Small intestine (tissue), 16 donors: ENCODE measurements at places on chromosomes 2 and 18. TPM values are rescaled to one million over a fixed set of nuclear protein-coding genes. Genes with fewer than 3 reads are reported as not detected.

The SPP2 gene
- polyA plus RNA-seq = not detected

The IL36RN gene
- polyA plus RNA-seq = not detected

The VWA3B gene
- 0.51 TPM for polyA plus RNA-seq

The PGAP1 gene
- 17.8 TPM for polyA plus RNA-seq

The DSC1 gene
- not detected for polyA plus RNA-seq

DNA sequence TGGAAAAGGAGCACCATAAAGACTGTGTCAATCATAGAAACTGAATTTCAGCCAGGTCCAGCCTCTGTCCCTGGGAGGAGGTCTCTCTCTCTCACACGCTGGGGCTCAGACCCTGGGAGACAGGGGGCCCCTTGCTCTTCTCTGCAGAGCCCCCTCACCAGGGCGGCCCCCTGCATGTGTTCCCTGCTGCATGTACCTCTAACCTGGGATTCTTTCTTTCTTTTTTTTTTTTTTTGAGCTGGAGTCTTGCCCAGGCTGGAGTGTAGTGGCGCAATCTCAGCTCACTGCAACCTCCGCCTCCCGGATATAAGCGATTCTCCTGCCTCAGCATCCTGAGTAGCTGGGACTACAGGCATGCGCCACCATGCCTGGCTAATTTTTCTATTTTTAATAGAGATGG lies 46.5 kb downstream of the TPO start:
- DNase-seq = no peak
- H3K36me3 ChIP-seq = no peaks in the 10 kb centered on the region
- H3K4me1 ChIP-seq = no peaks in the 10 kb centered on the region
- no peaks in the 10 kb centered on the region for H3K27me3 ChIP-seq

DNA sequence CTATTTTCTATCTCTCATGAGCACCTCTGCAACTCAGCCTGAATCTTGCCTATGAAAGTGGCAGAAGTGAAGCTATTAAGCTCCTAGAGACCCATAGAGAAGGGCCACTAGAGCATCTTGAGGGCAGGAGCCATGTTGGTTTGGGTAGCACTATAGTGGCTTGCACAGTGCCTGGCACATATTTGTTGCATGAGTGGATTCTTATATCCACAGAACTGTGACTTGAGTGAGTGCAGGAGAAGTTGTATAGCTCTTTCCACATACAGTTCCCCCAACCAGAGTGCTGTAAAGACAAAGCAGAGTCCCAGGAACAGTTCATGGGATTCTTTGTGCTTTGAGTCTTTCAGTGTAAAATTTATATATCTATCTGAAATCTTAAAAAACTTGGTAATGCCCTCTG lies 205.5 kb upstream of the FOSL2 start:
- no peaks in the 10 kb centered on the region for H3K27me3 ChIP-seq
- H3K4me3 ChIP-seq = no peak overlapping the region
- H3K4me1 ChIP-seq = no peaks in the 10 kb centered on the region
- H3K27ac ChIP-seq = no peak overlapping the region

- no peak overlapping the region for H3K4me3 ChIP-seq
- H3K27ac ChIP-seq = no peak overlapping the region
- DNase-seq = no peak
- H3K4me1 ChIP-seq = no peaks in the 10 kb centered on the region
- H3K36me3 ChIP-seq = no peaks in the 10 kb centered on the region
Measured at GRCh38 chr18:68822926-68823325, 25.0 kb downstream of the CCDC102B start.

GRCh38 chr2:239554766-239555570 lies 154.1 kb upstream of the HDAC4 start:
- peaks cover 2% of the 10 kb centered on the region for H3K27me3 ChIP-seq
- no peaks in the 10 kb centered on the region for H3K36me3 ChIP-seq
- H3K4me3 ChIP-seq = no peak overlapping the region
- H3K27ac ChIP-seq = no peak overlapping the region

DNA sequence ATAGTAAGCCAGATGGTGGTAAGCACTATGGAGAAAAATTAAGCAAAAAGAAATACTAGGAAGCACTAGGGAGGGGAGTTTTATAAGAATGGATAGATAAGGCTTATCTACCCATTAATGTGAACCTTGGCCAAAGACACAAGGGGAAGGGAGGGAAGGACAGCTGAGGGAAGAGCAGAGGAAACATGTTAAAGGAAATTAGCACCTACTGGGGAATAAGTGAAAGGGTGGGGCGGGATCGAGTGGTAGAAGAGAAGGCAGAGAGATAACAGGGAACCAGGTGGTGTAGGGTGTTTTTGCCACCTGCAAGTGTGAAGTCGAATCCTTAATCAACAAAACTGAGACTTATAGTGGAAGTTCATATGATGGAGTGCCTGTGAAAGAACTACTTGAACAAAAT lies 1.7 kb downstream of the UNC80 start:
- H3K36me3 ChIP-seq = no peaks in the 10 kb centered on the region
- no peak overlapping the region for H3K4me3 ChIP-seq
- no peak overlapping the region for H3K27ac ChIP-seq
- peaks cover 4% of the 10 kb centered on the region for H3K27me3 ChIP-seq
- H3K4me1 ChIP-seq = no peaks in the 10 kb centered on the region

DNA sequence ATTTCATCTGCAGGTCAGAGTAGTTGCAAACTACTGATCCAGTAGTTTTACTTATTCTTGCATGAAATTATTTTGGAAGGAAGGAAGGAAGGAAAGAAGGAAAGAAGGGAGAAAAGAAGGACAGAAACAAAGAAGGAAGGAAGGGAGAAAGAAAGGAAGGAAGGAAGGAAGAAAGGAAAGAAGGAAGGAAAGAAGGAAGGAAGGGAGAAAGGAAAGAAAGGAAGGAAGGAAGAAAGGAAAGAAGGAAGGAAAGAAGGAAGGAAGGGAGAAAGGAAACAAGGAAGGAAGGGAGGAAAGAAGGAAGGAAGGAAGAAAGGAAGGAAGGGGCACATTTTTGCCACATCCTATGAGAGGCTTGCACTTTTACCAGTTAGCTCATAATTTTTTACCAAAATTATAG lies 186.2 kb downstream of the LRRTM4 start:
- H3K27me3 ChIP-seq = no peaks in the 10 kb centered on the region
- no peak for DNase-seq
- H3K4me3 ChIP-seq = no peak overlapping the region
- H3K36me3 ChIP-seq = no peaks in the 10 kb centered on the region
- H3K4me1 ChIP-seq = no peaks in the 10 kb centered on the region
- no peak overlapping the region for H3K27ac ChIP-seq

GRCh38 chr2:26969077-26969844 lies 1.2 kb upstream of the MAPRE3 start:
- no peak overlapping the region for H3K4me3 ChIP-seq
- H3K4me1 ChIP-seq = no peaks in the 10 kb centered on the region
- DNase-seq = peak; percentile 39
- no peak overlapping the region for H3K27ac ChIP-seq
- H3K36me3 ChIP-seq = no peaks in the 10 kb centered on the region
- no peaks in the 10 kb centered on the region for H3K27me3 ChIP-seq

GRCh38 chr18:73479477-73479876 lies 611.7 kb upstream of the NETO1 start:
- DNase-seq = no peak
- no peak overlapping the region for H3K27ac ChIP-seq
- H3K4me1 ChIP-seq = no peaks in the 10 kb centered on the region
- no peaks in the 10 kb centered on the region for H3K36me3 ChIP-seq

DNA sequence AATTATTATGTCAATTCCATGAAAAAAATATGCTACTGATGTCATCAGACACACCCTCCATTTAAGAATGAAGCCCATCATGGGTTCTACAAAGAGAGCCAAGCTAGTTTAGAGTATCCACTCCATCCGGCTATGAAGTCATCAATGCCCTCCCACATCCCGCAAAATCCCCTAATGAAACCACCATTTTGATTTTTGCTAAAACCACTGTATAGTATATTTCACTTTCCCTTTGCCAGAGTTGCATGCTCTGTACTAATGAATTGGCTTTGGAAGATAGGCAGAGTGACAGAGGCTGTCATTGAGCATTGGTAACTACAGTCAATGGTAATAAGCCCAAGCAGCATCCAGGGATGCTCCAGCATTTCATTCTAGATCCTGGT lies 118.6 kb downstream of the ANKRD44 start:
- H3K27ac ChIP-seq = no peak overlapping the region
- no peaks in the 10 kb centered on the region for H3K4me1 ChIP-seq
- H3K36me3 ChIP-seq = no peaks in the 10 kb centered on the region
- DNase-seq = no peak

GRCh38 chr2:219020604-219021365 lies 20.5 kb downstream of the CFAP65 start:
- H3K4me1 ChIP-seq = no peaks in the 10 kb centered on the region
- H3K27ac ChIP-seq = no peak overlapping the region
- no peak overlapping the region for H3K4me3 ChIP-seq
- no peaks in the 10 kb centered on the region for H3K36me3 ChIP-seq

DNA sequence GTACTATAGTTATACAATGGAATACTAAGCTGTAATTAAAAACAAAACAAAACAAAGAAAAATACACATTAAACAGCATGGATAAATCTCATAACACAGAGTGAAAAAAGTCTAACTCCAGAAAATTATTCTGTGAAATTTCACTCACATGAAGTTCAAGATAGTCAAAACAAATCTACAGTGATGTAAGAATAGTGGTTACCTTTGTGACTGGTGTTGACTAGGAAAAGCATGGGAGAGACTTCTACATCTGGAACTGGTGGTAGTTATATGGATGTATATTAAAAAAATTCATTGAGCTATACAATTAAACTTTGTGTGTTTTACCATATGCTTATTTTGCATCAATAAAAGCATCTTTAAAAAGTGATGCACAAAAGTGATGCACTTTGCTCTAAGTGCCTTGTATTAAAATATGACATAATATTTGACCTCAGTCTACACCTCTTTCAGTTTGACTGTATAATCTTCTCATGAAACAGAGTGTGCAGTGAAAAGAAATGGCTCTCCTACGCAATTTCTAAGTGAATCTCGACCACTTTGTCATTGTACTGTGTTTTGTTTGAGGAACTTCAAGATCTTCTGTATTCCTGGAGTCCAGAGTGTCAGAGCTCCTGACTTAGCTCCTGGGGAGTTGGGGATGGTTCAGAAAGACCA lies 28.0 kb downstream of the STAT4 start:
- peak overlapping the region; percentile 4 for H3K27ac ChIP-seq
- H3K4me3 ChIP-seq = no peak overlapping the region
- H3K36me3 ChIP-seq = no peaks in the 10 kb centered on the region
- no peaks in the 10 kb centered on the region for H3K27me3 ChIP-seq
- no peaks in the 10 kb centered on the region for H3K4me1 ChIP-seq

DNA sequence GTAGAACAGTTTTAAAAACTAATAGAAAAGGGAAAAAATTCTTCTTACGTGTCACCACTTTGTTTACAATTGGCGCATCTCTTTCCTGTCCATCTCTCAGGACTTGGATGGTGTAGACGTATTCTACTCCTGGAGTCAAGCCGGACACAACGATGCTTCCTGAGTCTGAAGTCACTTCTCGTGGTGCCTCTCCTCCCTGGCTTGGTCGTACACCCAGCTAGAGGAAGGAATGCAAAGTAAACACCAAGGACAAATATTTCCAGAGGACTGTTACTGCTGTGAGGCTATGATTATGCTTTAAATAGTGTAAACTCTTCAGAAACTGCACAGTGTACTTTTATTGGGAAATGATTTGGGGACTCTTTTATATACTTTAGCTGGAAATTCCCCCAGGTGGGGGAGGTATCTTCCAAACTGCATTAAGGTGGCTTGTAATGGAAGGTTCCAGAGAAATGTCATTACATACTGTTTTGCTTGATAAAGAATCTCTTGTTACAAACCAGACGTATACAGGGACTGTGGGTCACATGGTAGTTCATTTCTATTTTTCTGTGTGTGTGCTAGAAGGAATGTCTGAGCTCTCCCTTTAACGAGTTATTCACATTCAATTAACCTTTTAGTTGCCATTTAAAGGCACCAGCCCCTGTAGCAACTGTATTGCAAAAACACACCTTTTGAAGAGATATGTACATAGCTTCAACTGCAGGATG lies 38.1 kb downstream of the FN1 start:
- no peaks in the 10 kb centered on the region for H3K4me1 ChIP-seq
- H3K4me3 ChIP-seq = no peak overlapping the region
- no peaks in the 10 kb centered on the region for H3K27me3 ChIP-seq
- H3K36me3 ChIP-seq = peaks cover 9% of the 10 kb centered on the region
- no peak overlapping the region for H3K27ac ChIP-seq

DNA sequence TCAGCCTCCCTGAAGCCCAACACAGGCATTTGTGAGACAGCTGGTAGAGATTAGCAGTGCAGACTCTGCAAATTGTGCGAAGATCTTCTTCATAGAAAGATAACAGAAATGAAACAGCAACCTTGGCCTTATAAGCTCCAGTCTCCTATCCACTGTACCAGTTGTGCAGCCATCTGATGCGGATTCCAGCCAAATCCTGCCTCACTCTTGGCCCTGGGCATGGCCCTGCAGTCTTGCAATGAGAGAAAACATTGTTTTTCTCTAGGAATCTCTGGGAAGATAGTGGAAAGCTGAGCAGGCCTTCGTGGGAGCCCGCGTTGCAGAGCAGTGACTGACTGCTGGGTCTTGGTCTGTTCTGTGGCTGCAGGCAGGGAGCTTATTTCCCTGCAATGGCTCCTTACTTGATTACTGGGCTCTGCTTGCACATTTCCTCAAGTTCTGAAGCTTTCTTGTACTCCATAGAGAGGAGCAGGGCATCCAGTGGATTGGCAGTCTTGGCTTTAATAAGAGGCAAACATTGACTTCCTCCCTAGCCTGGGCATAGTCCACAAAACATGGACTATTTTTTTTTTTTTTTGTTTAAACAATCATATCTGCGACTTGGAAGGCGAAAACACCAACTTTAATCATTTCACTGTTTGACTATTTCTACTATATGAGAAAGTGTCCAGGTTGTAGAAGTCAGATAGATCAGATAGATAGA lies 193.0 kb downstream of the ACTR3 start:
- no peak overlapping the region for H3K4me3 ChIP-seq
- no peaks in the 10 kb centered on the region for H3K36me3 ChIP-seq

DNA sequence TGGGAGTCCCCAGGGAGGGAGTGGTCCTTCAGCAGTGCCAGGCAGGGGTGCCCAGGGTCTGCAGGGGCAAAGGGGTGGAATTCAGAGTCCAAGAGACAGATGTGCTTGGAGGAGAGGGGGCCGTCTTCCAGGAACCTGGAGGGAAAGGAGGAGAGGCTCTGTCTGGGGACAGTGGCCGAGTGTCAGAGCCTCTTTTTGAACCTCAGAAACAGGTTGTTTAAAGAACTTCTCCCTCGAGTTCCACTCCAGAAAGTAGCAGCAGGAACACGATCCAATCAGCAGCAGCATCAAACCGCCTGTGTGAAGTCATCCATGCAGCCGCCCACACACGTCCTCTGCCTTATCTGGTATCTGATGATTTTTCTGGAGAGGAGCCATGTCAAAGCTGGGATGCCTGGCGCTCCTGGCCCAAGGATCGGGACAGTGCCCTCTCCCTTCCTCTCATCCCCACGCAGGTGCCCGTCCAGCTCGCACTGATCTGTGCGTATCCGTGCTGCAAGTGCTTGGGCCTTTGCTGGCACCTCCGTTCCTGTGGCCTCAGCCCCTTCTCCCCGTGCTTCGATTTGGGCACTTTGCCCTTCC lies 205.1 kb downstream of the NDUFA10 start:
- no peak overlapping the region for H3K4me3 ChIP-seq
- no peaks in the 10 kb centered on the region for H3K4me1 ChIP-seq
- no peak for DNase-seq
- H3K27me3 ChIP-seq = no peaks in the 10 kb centered on the region
